Stomach (tissue), 19 donors: ENCODE measurements at places on chromosomes 6 and 20. TPM values are rescaled to one million over a fixed set of nuclear protein-coding genes. Genes with fewer than 3 reads are reported as not detected.
A peak's percentile ranks its signal among the peaks of the same experiment; 100 is the strongest.

Gene KCNQ5
- total RNA-seq = 2.8 TPM

- no peak overlapping the region for H3K4me3 ChIP-seq
- H3K27me3 ChIP-seq = no peaks in the 10 kb centered on the region
- H3K27ac ChIP-seq = no peak overlapping the region
- no peaks in the 10 kb centered on the region for H3K36me3 ChIP-seq
Observed at GRCh38 chr20:47198996-47199552, 157.4 kb downstream of the ZMYND8 start.

DNA sequence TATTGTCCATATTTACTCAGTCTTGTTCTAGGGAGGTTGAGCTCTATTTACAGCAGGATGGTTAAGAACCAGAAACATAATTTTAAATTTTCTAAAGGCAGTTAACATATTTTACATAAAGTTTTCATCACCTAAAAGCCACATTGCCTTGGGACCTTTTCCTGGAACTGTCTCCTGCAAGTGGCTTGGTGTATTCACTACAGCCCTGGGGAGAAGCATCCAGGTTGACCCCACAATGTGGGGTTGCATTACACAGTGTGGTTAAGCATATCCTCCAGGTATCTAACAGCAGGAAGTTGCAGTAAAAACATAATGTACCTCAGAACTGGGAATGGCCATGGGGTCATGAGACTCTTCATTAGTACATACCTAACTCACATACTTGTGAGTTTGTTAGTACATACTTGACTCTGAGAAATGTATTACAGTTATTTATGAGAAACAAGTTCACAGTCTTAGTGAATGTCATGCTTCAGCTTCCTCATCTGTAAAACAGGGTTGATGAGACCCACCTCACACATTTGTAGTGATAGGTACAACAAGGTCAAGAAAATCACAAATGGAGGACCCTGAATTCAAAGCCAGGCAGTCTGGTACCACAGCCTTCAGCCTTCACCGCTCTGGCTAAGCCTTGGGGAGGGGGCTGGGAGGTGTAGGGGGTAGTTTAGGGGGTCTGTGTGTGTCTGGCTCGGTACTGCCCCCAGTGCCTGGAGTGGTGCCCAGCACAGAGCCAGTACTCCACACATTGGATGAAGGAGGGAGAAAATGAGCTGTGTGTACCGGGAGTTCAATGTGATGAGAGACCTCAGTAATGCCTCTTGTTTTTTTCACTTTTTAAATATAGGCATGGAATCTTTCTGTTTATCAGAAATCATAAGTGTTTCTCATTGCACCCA is 52.9 kb downstream of the KAT14 start:
- no peaks in the 10 kb centered on the region for H3K4me1 ChIP-seq
- no peaks in the 10 kb centered on the region for H3K27me3 ChIP-seq
- no peak overlapping the region for H3K4me3 ChIP-seq
- peaks cover 55% of the 10 kb centered on the region for H3K36me3 ChIP-seq
- DNase-seq = no peak

Gene CST5
- total RNA-seq = not detected

DNA sequence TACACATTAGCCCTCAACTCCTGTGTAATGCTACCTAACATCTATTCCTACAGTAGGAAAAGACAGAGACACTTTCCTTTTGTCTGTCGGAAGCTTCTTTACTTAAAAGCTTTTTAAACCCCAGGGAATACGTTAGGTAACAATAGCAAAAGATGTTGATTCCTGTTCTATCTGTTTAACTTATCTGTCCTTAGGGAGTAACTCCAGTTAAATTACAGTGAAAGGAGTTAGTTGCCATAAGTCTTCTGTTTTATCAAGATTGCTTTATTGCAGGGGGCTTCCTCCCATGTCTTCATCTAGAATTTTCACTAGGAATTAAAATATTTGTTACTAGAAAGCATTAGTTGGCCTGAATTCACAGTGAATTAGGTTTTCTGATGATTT is 26.2 kb downstream of the TOP1 start:
- H3K27me3 ChIP-seq = no peaks in the 10 kb centered on the region
- H3K4me1 ChIP-seq = peaks cover 90% of the 10 kb centered on the region
- no peaks in the 10 kb centered on the region for H3K36me3 ChIP-seq
- no peak for DNase-seq
- H3K4me3 ChIP-seq = no peak overlapping the region

DNA sequence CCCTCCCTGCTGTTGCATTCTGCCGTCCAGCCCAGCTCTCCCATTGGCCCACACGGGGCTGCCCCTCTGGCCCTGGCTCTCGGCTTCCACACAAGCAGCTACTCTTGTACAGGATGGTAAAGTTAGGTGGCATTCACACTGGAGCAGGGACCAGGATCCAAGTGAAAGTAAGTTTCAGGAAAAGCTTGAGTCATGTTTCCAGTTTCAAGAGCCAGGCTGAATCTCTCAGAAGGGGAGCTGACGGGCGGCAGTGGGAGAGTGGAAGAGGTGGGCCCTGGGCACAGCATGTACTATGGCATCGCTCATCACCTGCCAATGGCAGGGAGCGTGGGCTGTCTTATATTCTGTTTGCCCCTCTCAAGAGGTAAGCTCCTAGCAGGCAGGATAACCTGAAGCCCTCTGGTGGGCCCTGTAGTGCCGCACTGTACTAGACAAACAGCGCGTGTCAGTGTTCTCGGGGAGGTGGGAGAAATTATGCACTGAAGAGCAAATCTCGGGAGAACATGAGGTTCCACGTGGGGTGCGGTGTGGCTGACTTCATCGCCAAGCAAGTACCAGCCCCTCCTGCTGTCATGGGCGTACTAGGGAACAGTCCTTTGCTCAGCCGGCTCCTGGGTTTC is 241.5 kb downstream of the NRN1 start:
- H3K27ac ChIP-seq = peak overlapping the region; percentile 13
- H3K36me3 ChIP-seq = no peaks in the 10 kb centered on the region
- H3K4me1 ChIP-seq = no peaks in the 10 kb centered on the region
- no peaks in the 10 kb centered on the region for H3K27me3 ChIP-seq
- DNase-seq = no peak

DNA sequence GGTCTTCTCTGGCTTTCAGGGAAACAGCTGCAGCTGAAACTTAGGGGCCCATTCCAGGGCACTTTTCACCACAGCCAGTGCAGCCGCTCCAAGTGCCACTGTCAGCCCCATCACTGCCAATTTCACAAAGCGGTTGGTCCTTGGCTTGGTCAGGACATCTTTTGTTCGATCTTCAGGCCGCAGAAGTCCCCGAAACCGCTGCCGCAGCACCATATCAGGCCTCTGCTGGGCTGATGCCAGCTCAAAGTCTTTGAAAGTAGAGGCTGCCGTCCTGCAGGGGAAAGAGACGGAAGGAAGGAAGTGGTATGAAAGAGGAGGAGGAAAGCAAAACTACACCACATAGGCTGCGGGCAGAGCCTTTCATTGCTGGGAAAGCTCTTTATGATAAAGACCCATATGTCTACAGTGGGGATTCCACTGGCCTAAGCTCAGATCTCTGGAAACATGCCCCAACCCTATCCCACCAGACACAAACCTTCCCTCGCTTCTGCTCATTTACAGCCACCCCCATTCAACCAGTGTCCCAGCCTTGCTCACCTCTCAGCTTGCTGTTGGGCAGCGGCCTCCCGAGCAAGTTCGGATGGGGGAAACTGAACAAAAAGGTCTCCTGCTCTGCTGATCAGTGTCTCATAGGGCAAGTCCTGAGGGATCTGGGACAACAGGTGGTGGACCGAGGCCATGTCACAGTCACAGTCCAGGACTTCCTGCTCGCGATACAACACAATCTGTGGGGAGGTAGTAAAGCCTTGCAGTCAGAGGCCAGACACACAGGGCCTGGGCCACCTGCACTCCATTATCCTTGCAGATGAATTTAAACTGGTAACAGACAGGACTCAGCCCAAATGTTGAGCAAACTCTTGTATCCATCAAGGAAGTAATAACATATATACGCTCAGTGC is 23.5 kb downstream of the TBC1D20 start:
- H3K4me3 ChIP-seq = no peak overlapping the region
- H3K27me3 ChIP-seq = no peaks in the 10 kb centered on the region
- peaks cover 77% of the 10 kb centered on the region for H3K36me3 ChIP-seq

DNA sequence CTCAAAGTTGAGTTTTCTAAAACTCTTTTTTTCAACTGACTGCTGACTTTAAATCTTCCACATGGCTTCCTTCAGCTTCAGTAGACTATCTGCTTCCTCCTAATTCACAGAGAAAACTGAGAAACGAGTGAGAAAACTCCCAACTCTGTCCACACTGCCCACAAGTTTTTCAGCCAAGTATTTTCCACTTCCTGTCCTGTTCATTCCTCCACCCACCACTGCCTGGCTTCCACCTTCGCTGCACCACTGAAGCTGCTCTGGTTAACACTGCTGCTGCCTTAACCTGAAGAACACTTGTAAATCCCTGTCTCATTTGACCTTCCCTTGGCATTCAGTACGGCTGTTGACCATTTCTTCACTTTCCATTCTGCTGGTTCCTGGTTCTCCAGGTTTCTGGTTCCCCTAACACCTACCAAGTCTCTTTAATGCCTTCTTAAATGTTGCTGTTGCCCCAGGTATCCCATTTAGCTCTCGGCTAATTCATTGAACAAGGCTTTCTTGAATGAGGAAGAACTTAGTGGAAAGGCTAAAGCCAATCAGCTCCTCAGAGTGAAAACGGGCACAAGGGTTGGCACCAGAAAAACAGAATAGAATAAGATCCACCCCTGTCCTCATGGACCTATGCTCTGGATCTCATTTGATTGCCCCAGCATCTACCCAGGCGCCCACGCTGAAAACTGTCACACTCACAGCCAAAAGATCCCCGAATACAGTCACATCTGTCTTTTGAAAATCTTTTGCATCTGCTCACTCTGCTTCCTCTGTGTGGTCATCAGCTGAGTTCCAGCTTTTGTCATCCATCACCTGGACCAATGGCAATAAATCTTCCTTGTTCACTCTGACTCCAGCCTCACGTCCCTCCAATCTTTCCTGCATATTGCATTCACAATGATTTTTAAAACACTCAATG is 104.4 kb upstream of the TAB2 start:
- no peak for DNase-seq
- no peaks in the 10 kb centered on the region for H3K36me3 ChIP-seq
- H3K4me1 ChIP-seq = peaks cover 36% of the 10 kb centered on the region
- H3K27ac ChIP-seq = no peak overlapping the region

DNA sequence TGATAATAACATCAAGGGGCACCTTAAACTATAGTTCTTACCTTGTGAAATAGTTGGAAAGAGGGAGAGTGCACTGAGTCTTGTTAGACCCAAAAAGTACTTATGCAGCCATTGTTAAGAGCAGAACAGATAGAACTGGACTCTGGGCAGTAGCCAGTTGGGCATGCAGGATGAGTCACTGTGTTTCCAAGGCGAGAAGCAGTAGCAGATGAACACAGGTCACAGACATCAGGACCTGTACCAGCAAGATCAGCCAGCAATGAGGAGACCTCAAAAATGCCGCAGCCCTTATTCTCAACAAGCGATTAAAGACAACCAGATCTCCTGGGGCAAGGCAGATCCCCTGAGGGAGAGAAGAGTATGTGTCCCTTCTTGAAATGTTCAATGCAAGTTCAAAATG is 79.0 kb downstream of the SAMD3 start:
- peaks cover 6% of the 10 kb centered on the region for H3K36me3 ChIP-seq
- H3K27ac ChIP-seq = no peak overlapping the region
- DNase-seq = no peak
- no peak overlapping the region for H3K4me3 ChIP-seq
- no peaks in the 10 kb centered on the region for H3K27me3 ChIP-seq

DNA sequence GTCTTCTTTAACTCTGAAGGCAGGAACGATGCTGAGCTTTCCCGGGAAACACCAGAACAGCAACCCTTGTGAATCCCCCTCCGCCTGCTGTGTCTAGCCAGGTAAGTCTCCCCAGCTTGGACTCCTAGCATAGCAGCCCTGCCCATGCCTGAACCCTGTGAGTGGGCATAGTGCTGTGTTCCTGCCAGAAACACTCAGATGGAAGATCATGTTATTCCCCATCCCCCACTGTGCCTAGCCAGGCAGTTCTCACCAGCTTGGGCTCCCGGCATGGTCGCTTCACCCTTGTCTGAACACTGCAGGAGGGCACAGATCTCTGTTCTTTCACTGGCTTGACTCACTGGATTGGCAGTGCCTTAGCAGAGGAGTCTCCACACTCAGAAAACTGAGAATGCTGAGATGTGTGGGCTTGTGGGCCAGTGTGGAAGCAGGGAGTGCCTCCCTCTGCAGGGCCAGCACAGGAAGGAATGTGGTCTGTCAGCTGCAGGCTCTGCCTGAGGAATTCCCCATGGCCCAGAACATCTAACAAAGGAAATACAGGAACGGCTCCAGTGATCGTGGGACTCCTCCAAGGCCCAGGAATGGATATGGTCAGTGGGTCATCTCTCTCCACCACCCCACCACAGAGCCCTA is 440.1 kb upstream of the ADGRB3 start:
- no peak overlapping the region for H3K27ac ChIP-seq
- no peaks in the 10 kb centered on the region for H3K36me3 ChIP-seq
- H3K4me1 ChIP-seq = no peaks in the 10 kb centered on the region

Gene TREM2
- not detected for total RNA-seq

DNA sequence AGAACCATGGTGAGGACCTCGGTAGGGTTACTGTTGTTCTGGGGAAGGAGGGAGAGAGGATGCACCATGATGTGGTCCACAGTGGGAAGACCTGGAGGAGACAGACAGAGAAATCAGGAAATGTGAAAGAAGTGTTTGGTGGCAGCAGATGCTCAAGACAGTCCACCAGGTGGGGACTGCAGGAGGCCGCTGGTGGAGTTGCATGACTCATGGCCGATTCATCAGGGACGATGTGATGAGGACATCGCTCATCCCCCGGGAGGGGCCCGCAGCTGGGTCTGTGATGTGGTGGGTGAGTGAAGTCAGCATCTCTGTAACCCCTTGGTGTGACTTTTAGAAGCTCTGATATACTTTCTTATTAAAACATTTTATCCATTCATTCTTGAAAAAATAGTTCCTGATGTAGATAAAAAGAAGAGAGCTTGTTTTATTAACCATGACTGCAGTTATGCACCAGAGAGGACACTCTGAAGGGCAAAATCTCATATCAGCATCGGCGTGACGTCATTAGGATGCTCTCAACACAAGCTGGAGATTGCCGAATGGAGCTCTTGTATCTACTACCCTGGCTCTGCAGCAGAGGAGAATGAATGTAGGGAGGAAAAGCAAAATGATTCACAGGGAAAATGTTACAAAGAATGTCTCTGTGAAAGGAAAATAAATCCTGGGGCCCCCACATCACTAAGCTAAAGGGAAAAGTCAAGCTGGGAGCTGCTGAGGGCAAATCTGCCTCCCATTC is 71.2 kb downstream of the RAMACL start:
- no peaks in the 10 kb centered on the region for H3K27me3 ChIP-seq
- no peak overlapping the region for H3K27ac ChIP-seq
- H3K36me3 ChIP-seq = peaks cover 30% of the 10 kb centered on the region
- no peak overlapping the region for H3K4me3 ChIP-seq
- no peaks in the 10 kb centered on the region for H3K4me1 ChIP-seq
